ENCODE measurements at places on chromosomes 7 and 10.

- no peak for DNase-seq
Measured at GRCh38 chr7:143519411-143520131, 41.9 kb downstream of the TAS2R41 start.

DNA sequence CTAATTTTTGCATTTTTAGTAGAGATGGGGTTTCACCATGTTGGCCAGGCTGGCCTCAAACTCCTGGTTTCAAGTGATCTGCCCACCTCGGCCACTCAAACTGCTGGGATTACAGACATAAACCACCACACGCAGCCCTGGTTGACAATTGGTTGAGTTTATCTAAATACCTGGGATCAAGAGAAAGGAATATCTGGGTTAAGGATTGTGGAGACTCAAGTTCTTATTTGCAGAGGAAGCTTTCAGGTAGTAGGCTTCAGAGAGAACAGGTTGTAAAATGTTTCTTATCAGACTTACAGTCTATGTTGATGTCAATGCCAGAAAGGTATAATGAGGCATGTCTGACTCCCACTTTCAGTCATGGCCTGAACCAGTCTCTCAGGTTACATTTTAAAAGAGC is 5.9 kb upstream of the TMEM254 start:
- DNase-seq, result no peak

DNA sequence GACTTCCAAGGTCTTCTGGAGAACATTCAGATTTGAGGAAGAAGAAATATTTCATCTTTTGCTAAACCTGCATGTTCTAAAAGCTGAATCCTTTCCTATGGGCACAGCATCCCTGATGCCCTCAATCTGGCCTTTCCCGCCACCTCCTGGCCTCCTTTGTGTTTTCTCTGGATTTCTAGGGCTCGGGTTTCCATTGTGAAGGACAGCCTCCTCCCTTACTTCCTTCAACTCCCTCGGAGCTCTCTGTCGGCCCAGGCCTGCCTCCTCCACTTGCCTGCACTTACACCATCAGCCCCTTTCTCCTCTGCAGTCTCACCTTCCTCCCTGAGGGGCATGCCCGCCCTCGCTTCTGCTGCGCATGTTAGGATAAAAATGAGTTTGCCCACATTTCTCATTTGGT is 75.4 kb downstream of the WIPF3 start:
- no peak for DNase-seq

DNA sequence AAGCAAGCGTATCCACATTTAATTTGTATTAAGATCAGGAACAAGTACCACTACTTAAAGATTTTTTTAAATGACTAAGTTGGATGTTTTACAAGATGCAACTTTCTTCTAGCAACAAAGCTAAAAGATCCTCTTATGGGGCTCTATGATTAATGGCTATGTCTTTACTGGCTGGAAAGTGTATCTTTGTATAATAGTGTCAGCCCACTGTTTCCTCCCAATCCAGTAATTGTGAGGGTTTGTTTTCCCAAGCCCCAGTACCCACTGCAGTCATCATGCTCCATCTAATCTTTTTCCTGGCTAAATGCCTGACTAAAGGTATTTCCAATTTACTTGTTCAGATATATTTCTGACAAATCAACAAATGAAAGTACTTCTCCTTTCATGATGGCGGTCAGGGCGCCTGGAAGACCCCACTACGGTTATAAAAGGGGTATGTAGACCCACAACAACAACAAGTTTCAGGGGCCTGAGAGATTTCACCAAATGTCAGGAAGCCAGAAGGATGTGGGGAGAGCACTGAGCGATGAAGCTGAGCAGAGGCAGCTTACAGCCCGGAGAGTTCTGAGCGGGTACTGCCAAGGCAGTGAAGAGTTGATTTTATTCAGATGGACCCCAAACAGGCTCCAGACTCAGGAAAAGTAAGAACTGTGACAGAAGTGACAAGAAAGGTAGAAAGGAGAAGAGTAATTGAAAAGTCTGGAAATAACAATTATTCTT is 222.6 kb upstream of the KLF14 start:
- DNase-seq, result no peak

- DNase-seq, result no peak
Measured at GRCh38 chr7:94423863-94424735, 29.4 kb downstream of the COL1A2 start.

DNA sequence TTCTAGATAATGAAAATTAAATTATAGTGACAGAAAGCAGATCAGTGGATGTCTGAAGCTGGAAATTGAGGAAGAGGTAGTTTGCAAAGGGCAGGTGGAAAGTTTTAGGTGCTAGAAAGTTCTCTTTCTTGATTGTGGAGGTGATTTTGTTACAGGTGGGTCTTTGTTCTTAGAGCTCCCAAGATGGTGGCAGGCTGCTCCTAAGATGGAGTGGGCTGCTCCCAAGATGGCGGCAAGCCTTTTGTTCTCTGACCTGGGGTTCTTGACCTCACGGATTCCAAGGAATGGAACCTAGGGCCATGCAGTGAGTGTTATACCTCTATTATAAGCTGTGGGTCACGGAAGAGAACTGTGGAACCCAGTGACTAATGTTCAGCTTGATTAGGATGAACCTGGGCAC is 32.5 kb downstream of the SUGCT start:
- no peak for DNase-seq

GRCh38 chr10:26800468-26800867 is 60.3 kb downstream of the ABI1 start:
- no peak for DNase-seq
